Activated CD4-positive, alpha-beta T cell treated with anti-CD3 and anti-CD28 coated beads for 1 hour (primary cell): ENCODE measurements at places on chromosomes 2 and 18.

GRCh38 chr2:188598551-188598950 is 306.9 kb downstream of the GULP1 start:
- no peak for DNase-seq

DNA sequence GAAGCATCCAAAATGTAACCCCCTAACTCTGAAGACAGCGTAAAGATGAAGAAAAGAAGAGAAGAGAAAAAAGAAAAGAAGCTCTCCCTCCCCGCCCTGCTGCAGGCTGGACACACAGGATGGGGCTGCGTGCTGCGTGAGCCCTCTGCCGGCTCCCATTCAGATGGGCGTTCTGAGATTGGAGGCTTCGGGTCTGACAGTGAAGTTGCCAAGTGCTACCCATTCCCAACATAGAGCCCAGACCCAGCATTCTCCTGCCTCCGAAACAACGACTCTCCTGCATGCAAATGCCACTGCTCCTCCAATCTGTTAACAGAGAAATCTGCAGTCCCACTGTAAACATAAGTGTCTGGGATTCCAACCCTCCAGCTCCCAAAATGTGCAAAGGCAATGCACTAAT is 234.9 kb downstream of the BCL11A start:
- no peak for DNase-seq

- DNase-seq: no peak
Measured at GRCh38 chr2:65049010-65049639, 7.1 kb upstream of the CEP68 start.

DNA sequence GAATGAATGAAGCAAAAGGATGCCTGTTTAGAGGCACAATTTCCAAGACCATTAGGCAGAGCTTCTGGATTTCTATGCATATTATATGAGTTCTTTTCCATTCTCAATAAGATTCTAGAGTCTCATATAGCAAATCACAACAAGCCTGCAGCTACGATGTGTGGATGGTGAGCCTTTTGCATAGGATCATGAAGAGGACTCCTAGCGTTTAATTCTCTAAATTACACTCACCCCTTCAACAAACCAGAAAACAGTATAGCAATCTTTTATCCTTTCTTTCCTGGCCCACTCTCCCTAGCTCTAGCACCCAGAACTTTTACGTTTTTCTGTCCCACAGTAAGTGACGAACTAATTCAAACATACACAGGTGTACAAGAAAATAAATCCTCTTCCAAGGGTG is 293.1 kb upstream of the KLHL29 start:
- no peak for DNase-seq

DNA sequence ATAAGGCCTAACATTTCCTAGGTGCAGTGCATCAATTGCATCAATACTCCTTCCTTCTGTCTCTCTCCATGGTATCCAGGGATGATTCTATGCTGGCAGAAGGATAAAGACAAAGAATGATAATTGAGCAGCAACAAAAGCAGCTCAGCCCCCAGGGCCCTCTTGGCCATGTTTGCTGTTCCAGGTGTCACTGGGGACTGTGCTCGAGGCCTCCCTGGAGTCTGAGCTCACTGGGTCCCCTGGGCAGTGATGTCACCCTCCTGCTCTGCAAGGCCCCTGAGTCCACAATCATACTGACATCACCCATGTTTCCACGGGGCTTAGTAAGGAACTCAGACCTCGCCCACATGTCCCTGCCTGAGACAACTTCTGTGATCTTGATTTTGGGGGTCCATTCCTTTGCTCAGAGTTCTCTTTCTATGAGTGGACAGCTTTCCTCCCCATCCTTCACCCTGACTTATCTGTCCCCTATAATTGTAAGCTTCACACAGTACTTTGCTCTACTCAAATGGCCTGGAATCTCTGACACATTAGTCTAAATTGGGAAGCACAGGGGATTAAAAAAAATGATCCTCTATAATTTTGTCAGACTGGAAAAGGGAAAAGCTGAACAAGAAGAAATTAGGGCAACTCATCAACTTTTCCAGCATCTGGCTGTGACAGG is 15.8 kb upstream of the EXOC6B start:
- DNase-seq: no peak

- no peak for DNase-seq
Measured at GRCh38 chr2:214328941-214329340, 81.9 kb upstream of the VWC2L start.

DNA sequence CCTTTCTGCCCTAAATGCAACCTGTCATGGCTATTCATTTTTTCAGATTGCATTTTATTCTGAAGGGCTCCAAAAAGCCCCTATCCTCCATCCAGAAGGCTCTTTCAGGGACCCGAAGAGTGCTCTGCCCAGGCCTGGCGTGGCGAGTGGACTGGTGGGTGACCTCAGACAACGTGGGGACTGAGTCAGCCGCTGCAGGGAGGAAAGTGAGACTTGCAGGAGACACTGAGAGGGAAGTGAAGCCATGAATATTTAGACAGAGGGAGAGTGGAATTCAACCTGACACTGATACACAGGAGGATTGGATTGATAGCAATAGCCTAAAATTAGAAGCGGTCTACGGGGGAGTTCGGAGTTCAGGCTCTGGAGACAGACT is 63.6 kb upstream of the SIX2 start:
- no peak for DNase-seq

DNA sequence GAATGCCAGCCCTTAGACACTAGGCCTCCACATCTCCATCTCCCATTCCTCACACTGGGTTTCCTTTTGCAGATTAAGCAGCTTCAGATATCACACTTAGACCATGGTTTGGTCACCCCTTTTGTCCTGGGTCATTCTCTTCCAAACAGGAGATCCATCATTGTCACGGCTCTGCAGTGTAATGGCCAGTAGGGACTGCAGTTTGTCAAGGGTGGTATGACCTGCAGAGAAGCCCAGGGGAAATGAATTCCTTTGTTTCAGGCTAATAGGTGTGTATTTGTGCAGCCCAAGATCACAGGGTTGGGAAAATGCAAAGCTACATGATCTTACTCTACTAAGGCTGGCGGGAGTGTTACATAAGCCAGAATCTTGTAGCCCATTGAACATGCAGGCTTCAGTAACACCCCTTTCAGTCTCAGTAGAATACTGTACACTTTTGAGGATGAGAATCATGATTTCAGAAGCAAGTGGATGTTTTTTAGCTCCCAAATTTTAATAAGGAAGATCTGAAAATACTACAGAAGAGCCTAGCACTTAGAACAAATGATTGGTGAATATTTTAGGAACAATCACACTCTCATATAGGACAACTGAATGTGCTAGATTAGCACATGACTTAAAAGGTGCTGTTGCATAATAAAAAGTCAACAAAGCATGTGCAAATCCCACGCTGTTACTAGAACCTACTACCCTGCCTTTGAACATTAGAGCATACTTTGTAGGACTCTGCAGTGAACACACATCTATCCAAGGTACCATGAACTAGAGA is 24.0 kb upstream of the LPIN1 start:
- DNase-seq: no peak

DNA sequence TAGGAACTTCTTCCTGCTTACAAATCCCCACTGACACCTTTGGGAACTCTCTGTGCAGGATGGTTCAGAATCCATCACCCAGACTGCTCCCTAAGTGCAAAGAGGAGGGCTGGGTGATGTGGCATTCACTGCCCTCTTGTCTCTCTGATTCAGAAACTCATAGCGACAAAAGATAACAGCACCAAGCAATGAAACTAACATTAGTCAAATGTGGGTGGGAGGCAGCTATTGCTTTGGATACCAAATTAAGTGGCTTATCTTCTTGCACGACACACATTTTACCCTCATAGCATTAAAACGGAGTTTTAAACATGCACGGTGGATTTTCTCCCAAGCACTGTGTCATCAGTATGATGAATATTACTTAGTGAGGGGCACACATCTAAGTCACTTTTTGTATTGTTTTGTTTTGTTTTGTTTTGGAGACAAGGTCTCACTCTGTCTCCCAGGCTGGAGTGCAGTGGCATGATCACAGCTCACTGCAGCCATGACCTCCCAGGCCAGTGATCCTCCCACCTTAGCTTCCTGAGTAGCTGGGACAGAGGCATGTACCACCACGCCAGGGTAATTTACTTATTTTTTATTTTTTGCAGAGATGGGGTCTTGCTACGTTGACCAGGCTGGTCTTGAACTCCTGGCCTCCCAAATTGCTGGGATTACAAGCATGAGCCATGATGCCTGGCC is 40.9 kb upstream of the NEB start:
- DNase-seq: no peak

- DNase-seq: no peak
Measured at GRCh38 chr2:239363946-239364637, 36.7 kb downstream of the HDAC4 start.

DNA sequence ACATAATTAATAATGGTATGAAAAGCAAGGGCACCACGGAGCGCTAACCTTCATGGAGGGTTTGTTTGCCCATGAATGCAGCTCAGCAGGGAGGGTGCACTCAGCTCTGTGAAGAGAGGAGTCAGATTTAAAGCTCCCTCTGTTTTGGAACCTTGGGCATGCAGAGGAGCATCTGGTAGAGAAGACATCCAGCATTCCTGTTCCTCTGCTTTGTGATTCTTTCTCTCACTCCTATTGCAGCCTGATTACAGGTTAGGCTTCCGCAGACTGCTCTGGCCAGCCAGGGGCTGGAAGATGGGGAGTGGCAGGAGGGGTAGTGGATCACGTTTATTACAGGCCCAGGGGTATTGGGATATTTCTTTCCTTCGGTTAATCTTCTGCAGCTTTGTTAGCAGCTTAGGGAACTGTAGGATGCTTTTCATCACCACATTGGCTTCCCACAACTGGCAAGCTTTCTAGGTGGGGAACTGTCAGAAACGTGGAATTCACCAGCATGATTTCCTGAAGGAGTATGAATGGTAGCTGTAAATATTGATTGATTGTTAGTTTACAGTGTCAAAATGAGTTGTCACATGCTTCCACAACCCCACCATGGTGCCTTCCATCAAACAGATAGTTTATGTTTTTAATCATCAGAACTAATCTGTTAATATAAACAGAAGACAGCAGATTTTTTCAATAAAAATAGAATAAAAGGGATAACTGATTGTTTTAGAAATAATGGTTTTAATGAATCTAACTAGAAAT is 201.1 kb downstream of the VAPA start:
- no peak for DNase-seq

DNA sequence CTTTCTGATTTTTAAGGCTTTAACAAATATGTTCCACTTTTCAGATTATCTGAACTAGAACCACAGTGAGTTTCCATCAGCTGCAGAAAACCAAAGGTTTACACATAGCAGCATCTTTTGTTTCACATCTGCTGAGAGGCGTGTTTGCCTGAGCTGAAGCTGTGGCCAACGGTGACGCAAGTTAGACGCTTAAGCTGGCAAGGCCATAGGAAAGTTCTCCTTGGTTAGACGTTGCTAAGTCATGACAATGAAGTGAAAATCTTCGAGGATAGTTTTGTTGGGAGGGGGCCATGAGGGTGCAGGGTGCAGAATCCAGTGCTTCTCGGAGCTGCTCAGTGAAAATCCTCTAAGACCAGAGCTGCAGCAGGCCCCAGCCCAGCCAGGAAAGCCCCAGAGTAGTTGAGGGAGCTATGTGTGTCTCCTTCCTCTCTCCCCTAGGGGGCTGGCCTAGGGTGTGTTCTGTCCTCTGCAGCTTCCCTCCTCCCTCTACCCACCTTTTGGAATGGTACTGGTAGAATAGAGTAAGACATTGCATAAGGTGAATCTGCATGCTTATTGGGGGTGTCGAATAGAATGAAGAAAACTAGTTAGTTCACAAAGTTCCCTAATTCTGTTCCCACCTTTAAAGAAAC is 105.4 kb downstream of the FHOD3 start:
- no peak for DNase-seq

DNA sequence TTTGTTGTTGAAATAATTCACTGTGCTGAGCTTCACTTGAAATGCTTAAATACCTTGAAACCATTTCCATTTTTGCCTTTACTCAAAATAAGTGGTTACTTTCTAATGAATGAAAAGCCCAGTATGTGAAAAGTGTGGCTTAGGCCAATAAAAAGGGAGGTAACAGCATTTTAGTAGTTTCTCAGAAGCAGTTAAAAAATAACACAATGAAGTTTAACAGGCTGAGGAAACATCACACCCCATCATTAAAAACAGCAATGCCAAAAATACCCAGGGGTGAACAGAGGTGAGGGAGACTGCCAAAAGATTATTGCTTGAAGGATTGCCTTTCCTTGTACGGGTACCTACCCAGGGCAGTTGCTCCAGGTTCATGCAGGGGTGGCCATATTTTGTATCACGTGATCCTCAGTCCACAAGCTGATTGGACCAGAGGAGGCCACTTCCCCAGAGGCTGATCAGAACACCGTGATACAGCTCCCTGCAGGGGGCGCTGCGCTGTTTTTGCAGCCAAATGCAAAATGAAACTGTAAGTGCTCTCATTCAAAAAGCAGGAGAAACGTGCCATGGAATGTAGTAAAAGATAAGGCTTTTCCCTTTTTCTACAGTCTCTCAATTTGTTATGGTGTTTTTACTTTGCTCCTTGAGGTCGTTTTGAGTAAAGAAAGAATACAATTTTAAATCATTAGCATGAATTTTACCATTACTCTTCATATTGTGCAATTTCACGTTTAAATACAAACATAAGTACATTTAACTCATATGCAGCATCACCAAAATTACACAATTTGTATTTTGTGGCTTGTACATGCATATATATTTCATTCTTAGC is 70.2 kb upstream of the SH3BP4 start:
- DNase-seq: no peak

- DNase-seq: no peak
Measured at GRCh38 chr2:62593825-62594224, 87.8 kb upstream of the TMEM17 start.

- DNase-seq: no peak
Measured at GRCh38 chr18:42513441-42513840, 558.4 kb downstream of the PIK3C3 start.

GRCh38 chr2:105813405-105813804 is 68.7 kb downstream of the NCK2 start:
- DNase-seq: no peak
